Glomerular endothelial cell (primary cell): ENCODE measurements at places on chromosomes 7 and 10.

- DNase-seq, result no peak
Observed at GRCh38 chr7:92834507-92835260, 1.7 kb downstream of the CDK6 start.

- no peak for DNase-seq
Observed at GRCh38 chr7:141231018-141231792, 157.3 kb downstream of the TMEM178B start.

GRCh38 chr10:27504808-27505460 is 830 bp downstream of the RAB18 start:
- no peak for DNase-seq

DNA sequence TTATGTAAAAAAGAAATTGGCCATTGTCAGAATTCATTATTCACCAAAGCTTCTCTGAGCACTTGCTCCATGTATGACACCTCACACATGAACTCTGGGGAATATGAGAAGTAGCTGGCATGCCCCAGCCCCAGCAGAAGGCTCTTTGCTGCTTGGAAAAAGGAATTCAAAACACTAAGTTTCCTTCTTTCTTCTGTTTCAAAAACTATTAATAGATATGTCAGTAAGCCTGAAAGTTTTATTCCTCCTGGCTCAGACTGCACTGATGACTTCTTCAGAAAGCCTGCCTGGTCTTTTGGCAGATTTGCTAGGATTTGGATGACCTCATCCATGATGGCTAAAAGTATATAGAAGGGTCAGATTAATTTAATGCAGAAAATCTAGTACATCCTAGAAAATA is 511.0 kb downstream of the GFRA1 start:
- DNase-seq, result no peak

DNA sequence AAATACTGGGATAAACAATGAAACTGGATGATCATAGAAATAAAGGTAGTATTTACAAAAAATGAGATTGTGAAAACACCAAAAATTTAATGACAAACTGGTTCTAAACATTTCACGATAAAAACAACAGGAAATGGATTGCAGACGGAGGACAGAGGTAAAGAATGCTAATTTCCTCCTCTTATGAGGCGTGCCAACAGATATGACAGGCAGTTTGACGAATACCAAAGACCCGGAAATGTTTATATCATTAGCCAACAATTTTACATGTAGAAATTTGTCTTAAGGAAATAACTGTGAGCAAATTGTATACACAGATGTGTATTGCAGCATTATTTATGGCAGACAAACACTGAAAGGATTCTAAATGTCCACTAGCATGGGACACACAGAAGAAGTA is 162.0 kb upstream of the MGMT start:
- peak; percentile 37 for DNase-seq

DNA sequence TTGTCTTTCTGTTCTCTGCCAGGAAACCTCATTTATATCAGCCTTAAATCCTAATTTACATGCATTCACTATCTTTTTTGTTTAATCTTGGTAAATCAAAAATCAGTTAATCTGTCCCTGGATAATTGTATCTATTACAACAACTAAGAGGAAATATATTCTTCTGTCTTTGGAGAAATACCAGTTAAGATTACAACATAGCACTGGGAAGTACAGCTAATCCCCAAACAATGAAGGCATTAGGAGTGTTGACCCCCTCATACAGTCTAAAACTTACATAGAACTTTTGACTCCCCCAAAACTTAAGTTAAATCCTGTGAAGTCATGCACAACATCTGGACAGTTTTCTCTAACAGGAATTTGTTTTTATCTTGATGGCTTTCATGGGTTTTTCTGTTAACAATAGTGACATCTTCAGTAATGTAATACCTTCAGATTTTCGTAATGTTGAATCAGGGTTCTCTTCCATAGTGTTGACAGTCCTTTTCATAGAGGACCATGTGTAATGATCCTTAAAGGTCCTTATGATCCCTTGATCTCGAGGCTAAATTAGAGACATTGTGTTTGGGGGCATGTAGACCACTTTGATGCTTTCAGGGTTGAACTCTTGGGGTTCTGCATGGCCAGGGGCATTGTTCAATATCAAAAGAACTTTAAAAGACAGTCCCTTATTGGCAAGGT is 24.1 kb upstream of the ABCC2 start:
- no peak for DNase-seq

- no peak for DNase-seq
Observed at GRCh38 chr7:75971961-75972763, 22.2 kb downstream of the TMEM120A start.

DNA sequence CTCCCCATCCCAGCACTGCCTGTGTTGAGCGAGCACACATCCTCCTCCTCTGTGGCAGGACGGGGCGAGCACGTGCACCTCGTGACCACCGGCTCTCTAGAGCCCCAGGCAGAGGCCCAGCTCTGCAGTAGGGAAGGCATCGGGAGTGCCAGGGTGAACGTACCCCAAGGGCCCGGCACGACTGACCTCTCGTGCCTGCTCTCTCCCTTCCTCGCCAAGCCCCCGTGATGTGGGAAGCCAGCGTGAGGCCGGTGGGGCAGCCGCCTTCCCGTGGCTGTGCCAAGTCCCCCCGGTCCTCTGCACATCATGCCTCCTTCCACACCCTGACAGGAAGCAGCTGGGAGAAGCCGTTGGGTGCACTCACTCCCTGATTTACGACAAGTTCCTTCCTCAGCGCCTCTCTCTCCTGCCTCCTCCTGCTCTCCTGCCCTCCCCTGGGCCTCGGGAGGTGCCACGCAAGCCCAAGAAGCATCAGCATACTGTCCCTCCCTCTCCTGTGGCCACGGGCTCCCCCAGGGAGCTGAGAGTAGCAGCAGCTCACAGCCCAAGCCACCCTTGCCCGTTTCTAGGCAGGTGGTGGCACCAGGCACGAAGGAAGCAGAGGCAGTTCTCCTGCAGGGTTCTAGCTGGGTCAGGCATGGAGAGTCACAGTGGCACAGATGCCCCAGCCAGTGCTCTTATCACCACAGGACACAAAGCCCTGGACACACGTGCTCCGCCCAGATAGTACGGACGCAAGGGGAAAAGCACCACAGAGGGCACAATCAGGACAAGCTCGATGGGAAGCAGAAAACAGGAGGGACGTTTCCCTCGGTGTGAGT is 47.0 kb downstream of the AMZ1 start:
- DNase-seq, result no peak

GRCh38 chr10:52066383-52066782 is 247.7 kb upstream of the DKK1 start:
- no peak for DNase-seq

GRCh38 chr10:95397747-95398146 is 106.9 kb upstream of the PDLIM1 start:
- no peak for DNase-seq

DNA sequence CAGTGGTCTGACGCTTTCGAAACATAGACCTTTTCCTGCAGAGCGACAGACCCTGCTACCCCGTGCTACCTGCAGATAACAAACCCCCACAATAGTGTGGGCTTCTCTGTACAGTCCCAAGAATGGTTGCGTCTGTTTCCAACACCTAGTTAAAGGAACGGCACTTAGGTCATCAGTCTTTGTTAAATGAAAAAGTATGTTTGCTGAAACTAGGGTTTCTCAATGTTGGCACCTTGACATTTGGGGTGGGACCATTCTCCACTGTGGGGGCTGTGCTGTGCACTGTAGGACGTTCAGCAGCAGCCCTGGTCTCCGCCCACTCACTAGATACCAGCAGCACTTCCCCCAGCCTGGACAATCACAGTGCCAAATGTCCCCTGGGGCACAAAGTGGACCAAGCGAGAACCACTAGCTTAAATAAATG is 13.7 kb downstream of the TECTB start:
- DNase-seq, result no peak
